ENCODE measurements at places on chromosomes 12 and 14.
A peak's percentile ranks its signal among the peaks of the same experiment; 100 is the strongest.

GRCh38 chr14:76708771-76709170, 52.5 kb upstream of the VASH1 start:
- DNase-seq = no peak

- no peak for DNase-seq
These were observed 1.5 kb downstream of the VPS37B start for GRCh38 chr12:122894193-122895121.

DNA sequence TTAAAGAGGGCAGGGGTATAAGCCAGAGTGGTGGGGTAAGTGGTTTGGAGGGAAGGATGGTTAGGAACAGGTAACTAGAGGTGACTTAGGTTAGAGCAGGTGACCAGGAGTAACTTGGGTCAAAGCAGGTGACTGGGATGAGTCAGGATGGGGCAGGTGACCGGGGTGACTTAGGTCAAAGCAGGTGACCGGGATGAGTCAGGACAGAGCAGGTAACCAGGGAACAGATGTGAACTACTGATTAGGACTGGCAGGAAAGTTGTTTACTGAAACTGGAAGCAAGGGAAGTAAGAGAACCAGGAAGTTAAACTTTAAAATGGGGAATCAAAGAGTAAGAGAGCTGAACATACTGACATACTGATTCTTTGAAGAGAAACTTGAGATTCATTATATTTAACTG, 57.4 kb downstream of the FSCB start:
- peak; percentile 2 for DNase-seq

- no peak for DNase-seq
These were observed 8.4 kb upstream of the KRT6A start for GRCh38 chr12:52501490-52501889.

DNA sequence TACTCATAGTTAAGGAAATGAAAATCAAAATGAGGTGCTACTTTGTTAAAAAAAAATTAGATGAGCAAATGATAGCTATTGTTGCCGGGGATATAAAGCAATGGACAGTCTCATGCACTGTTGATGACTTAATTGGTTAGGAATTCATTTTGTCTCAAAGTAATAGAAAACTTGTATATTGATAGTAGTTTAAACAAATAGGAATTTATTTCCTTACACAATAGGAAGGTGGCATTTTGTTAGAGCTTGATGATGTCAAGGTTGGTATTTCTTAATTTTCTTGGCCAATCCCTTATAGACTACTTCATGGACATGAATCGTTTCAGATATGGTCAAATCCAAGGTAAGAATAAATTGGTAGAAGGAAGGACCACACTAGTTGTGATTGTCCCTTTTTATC, 7.8 kb downstream of the PRPF39 start:
- no peak for DNase-seq

GRCh38 chr12:126384026-126384564, 1318.9 kb downstream of the AACS start:
- DNase-seq = no peak

DNA sequence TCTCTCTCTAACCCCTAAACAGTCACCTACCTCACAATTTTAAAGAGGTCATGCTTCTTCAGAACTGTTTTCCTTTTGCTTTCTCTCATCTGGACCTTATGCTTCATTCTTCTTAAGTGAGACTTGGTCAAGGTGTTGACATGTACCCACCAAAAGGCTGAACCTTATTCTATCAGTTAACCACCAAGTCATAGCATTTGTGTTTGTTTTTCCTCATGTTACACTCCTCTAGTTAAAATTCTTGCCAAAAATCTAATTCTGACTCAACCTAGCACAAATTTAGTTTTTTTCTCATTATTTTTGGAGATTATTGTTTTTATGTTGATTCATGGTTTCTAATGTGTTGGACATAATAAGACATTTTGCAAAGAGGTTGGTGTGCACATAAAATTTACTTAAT, 578.6 kb downstream of the SLC16A7 start:
- DNase-seq = no peak

DNA sequence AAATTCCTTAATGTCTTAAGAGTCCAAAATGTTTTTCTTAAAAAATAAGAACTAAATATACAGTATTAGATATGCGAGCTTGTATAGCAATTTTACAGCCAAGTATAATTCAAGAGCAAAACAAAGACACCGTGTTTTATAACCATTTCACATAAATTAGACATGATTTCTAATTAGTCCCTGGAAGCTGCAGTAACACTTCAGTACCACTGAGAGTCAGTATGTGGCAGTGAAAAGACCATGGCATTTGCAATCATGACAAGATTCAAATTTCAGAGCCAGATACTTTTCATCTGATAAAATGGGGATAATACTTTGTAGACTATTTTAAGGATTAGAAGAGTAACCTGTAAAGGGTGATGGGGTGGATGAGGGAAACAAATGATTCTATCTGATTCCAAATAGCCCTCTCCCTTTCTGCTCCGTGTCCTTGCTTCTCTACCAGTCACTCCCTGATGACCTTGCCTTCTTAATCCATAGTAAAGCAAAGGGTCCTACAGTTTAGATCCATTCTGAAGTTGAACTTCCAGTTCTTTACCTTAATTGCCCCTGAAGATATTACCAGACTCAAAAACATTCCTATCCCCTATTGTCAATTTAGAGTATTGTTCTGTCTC, 145.4 kb upstream of the ABCD2 start:
- DNase-seq = peak; percentile 53

DNA sequence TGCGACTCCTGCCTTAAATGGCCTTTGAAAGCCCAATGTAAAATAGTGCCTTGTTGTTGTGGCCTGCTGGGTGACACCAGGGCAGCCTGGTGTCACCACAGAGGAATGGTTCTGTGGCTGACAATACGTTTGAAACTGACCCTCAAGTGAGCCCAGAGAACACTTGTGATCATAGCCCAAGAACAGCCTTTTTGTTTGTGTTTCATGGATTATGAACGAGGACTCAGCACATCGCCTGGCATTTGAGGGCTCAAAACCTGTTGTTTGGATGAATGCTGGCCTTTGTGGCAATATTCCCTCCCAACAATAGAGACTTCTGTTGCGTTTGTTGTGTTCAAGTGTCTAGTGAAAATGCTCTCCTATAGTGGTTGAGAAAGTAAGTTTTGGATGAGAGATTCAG, 48.5 kb downstream of the TSPAN9 start:
- DNase-seq = no peak

- peak; percentile 59 for DNase-seq
These were observed 6.2 kb downstream of the WNT10B start for GRCh38 chr12:48965298-48965838.

- no peak for DNase-seq
These were observed 391.8 kb downstream of the BMP4 start for GRCh38 chr14:53564870-53565269.

- DNase-seq = no peak
These were observed 50.8 kb downstream of the DGLUCY start for GRCh38 chr14:91164676-91165075.

DNA sequence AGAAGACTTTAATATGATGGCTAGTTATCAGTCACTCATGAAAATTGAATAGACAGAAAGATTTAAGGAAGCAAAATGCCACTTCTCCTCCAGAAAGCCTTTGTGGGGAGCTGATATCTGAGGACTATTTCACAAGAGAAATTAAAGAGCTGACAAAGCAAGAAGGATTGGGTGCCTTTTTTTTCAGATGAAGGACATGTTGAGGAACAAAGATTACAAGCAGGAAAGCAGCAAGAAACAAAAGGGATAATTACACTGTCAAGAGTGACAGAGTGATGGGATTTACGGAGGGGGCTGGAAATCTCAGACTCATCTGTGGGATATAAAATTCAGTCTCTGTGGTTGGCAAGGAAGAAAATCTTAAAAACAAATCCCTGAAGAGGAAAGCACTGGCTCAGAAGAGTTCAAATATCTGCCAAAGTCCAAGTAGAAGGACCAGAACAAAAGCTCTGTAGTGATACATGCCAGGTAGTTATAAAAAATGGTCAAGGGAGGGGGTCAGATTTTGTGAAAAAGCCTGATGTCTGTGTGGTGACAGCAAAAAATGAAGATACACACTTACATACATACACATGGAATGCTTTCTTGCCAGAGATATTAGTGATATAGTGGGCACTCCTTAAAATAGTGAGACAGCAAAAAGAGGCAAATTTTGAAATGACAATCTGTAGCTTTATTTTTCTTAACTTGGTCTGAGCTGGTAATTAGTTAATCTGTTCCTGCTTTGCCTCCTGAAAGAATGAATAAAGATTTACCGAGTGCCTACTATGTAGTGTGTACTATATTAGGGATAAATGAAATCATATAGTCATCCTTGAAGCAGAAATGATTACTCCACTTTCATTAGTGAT, 62.9 kb downstream of the EPS8 start:
- DNase-seq = no peak

- DNase-seq = no peak
These were observed 91.9 kb upstream of the BCL2L14 start for GRCh38 chr12:11978726-11979384.

- no peak for DNase-seq
These were observed 33.3 kb upstream of the CCDC198 start for GRCh38 chr14:57526942-57527341.

- no peak for DNase-seq
These were observed 27.4 kb downstream of the MDM2 start for GRCh38 chr12:68835333-68835908.

GRCh38 chr12:65525491-65526141, 247.1 kb downstream of the MSRB3 start:
- no peak for DNase-seq

DNA sequence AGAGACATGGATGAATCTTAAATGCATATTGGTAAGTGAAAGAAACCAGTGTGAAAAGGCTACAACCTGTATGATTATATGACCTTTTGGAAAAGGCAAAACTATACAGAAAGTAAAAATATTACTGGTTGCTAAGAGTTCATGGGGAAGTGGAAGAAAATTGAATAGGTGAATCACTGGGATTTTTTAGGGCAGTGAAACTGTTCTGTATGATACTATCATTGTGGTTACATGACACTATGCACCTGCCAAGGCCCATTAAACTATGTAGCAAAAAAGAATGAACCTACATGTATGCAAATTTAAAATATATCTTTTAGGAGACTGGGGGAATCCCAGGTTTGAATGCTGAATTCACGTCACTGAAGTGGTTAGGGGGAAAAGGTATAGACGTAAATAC, 12.6 kb upstream of the OR8S1 start:
- no peak for DNase-seq

GRCh38 chr14:20782280-20782890, 1.3 kb downstream of the RNASE6 start:
- peak; percentile 53 for DNase-seq

DNA sequence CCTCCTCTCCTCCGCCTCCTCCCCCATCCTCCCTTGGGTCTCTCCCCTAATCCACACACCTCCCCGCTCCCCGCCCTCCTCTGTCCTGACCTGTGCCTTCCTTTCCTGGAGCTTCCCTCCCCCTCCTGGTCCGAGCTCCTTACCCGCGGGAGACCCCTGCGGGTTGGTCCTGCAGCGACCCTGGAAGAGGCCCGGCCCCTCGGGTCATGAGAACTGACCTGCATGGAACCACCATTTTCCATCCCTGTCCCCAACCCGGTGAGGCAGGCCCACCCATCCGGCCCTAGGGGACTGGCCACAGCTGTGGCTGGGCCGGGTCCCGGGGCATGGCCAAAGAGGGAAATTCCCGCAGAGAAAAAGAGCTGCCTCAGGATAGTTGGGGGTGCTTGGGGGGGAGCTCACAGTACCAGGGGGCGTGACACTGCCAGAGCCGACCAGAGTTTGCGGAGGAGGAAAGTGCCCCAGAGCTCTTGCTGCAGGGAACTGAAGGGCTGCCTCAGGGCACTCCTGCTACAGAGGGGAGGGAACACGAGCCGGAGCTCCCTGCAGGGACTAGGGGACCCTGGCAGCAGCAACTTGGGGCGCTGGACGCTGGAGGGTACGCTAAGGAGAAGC, 613 bp downstream of the ARHGEF40 start:
- DNase-seq = peak; percentile 26

- DNase-seq = no peak
These were observed 52.3 kb downstream of the ATG14 start for GRCh38 chr14:55359307-55359706.

DNA sequence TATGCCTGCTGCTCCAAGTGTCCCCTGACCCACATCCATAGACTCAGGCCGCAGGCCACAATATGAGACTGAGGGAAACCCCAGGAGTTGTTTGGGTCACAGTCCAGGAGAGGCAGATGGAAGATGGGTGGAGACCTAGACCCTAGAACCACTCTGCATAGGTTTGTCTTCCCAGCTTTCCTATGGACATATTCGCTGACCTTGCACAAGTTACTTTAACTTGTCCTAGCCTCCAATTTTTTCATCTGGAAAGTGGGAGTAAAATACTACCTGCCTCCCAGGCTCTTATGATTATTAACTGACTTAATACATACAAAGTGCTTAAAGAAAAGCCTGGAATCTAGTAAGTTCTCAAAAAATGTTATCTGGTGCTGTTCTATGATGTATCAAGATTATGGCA, 157.1 kb upstream of the IFNG-AS1 start:
- DNase-seq = no peak

- DNase-seq = no peak
These were observed 33.9 kb upstream of the PPM1A start for GRCh38 chr14:60215127-60215444.

DNA sequence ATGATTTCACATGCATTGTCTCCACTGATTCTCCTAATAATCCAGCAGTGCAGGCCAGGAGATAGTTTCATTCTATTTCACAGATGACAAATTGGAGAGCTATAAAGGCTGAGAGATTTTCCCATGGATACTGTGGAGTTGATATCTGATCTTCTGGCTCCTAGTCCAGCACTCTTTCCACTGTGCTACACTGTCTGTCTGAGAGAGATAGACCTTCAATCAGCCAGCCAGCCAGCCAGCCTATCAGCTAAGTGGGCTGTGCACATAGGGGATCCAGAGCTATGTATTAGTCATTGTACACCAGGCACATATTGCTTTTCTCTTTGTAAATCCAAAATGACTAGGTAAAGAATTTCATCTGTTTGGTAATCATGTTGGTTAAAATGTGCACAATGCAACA, 91.8 kb upstream of the ATP2B1 start:
- DNase-seq = no peak

DNA sequence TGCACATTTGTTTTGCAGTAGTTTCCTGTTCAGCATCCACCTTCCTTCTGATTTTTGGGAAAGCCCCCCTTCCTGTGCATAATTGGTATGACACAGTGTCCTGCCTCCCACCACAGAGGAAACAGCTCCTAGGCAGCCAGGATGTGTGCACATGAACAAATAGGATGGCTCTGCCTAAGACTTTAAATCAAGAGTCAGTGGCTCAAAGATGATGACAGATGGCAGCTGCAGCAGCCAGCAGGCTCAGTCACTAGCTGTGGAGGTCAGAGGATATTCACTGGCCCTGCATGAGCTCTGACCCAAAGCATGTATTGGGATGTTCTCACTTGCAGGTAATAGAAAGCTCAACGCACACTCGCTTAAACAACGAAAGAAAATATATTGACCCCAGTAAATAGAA, 90.3 kb downstream of the KCNK10 start:
- no peak for DNase-seq

GRCh38 chr12:94208622-94208966, 60.2 kb downstream of the PLXNC1 start:
- no peak for DNase-seq

- no peak for DNase-seq
These were observed 199.7 kb upstream of the CPNE8 start for GRCh38 chr12:39105111-39105510.

GRCh38 chr12:30400349-30400748, 295.3 kb downstream of the IPO8 start:
- DNase-seq = no peak

- DNase-seq = no peak
These were observed 62.1 kb upstream of the G2E3 start for GRCh38 chr14:30496852-30497251.
